ENCODE measurements at places on chromosomes 12 and 14. TPM values are rescaled to one million over a fixed set of nuclear protein-coding genes. Genes with fewer than 3 reads are reported as not detected.

DNA sequence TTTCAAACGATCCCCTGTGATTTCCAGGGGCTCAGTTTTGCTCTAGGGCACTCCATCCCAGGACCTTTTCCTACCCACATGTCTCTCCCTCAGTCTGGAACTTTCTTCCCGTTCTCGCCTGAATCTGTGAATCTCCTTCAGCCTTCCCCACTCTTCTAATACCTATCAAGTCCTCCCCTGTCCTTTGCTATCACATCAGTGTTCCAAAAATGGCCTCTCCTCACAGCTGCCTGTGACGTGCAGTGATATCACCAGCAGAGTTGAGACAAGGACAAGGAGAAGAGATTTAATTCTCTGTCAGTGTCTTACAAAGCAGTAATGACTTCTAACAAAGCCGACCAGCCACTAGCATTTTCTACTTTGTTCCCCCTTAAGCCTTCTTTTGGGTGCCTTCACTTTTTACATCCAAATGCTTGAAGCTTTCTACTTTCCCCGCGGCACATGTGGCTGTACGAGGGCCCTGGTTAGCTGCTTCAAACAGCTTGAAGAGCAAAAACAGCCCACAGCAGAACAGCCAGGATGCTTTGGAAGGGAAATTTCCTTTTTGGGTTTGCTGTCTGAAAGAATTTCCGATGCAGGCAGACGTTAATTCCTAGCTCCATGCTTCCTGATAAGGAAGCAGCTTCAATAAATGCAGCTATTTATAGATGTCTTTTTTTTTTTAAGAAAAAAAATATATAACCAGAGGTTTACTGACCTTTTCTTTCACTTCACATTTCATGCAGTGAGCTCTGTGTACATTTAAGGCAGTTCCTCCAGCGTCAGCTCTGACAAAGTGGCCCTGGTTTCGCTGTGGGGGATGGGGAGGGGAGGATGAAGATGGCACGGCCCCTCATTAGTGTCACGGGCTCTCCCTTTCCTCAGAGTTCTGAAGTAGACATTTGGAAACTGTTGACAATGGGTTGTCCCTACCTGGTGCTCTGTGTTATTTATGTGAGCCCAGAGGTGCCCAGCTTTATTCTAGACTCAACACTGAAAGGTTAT lies 109.3 kb downstream of the ETV6 start:
- peak overlapping the region; percentile 49 for H3K27ac ChIP-seq
- peaks cover 56% of the 10 kb centered on the region for H3K36me3 ChIP-seq
- no peak overlapping the region for H3K4me3 ChIP-seq
- DNase-seq = no peak

DNA sequence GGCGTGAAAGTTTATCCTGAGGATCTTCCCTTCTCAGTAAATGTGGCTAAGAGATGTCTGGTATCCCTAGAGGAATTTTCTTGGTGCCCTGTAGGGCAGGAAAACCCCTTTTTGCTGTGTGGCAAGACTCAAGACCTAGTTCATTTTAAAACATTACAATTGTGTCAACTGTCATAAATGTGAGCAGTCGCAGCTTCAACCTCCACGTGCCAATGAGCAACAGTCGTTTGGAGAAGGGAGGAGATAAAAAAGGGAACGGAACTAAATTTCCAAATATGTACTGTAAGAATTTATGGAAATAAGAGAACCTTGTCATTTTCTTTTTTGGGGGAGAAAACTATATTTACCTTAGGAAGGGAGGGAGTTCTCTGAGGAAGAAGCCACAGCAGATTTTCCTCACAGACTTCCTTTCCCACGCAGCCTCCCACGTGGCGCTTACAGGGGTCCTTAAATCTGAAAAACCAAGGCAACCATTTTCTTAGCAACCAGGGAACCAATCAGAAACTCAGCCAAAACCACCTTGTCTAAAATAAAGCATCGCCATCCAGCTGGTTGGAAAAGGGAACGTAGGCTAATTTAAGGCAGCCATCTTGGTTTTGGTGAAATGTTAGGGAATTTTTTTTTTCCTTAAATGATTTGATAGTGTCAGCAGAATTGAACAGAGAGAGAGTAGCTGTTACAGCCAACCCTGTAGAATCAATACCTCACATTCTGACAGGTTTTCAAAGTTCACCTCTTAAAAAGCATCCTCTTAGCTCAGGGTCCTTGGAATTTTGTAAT lies 99.1 kb downstream of the FIGNL2 start:
- H3K27me3 ChIP-seq = peaks cover 30% of the 10 kb centered on the region
- no peak for DNase-seq
- no peak overlapping the region for H3K27ac ChIP-seq
- H3K36me3 ChIP-seq = no peaks in the 10 kb centered on the region
- H3K4me1 ChIP-seq = no peaks in the 10 kb centered on the region

GRCh38 chr12:2113119-2113912 lies 60.5 kb downstream of the CACNA1C start:
- H3K36me3 ChIP-seq = no peaks in the 10 kb centered on the region
- no peak overlapping the region for H3K4me3 ChIP-seq
- no peaks in the 10 kb centered on the region for H3K4me1 ChIP-seq
- no peak overlapping the region for H3K27ac ChIP-seq

DNA sequence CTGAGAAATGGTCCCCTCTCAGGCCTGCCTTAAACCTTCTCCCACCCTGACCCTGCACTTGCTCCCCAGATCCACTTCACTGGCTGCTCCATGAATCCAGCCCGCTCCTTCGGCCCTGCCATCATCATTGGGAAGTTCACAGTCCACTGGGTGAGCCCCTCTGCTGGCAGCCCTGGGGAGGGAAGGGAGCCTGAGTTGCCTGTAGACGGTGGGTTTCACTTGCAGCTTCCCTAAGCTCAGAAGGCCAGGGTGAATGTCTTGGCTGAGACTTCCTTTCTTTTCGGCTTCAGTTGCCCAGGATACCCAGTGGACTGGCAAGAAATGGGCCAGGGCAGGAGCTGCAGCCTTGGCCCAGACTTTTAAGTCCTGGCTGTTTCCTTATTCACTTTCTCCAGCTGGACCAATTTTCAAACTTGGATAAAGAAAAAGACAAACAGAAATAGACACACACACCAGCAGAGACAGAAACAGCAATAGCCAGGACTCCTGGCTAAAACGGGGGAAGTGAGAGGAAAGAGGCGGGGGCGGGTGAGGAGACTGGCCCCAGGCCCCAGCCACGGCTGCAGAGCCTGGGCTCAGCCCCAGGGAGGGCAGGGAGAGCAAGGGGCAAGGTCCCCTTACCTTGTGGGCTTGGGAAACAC lies 2.0 kb downstream of the AQP6 start:
- H3K27ac ChIP-seq = peak overlapping the region; percentile 10
- no peaks in the 10 kb centered on the region for H3K4me1 ChIP-seq
- no peak overlapping the region for H3K4me3 ChIP-seq

The AMDHD1 gene
- 0.21 TPM for total RNA-seq

The RPS6KL1 gene
- total RNA-seq = 10.8 TPM

The DPY19L2 gene
- total RNA-seq = 0.22 TPM

DNA sequence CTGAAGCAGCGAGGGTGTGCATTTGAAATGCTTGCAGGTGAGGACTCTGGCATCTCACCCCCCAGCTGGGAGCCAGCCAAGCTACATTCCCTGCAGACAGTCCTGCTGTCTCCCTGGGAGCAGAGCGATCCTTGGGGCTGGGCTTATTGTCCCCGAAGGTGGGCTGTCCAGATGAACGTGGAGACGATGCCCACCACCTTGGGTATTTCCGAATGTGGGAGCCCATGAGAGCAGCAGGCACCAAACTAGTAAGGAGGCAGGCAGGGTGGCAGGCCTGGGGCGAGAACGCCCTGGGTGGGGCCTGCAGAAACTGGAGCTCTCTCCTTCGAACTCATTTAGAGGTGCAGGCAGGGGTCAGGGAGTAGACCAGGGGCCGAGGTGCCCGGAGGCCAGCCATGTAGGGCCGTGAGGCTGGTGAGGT lies 18.5 kb downstream of the ZBTB42 start:
- peaks cover 4% of the 10 kb centered on the region for H3K27me3 ChIP-seq
- H3K4me1 ChIP-seq = peaks cover 2% of the 10 kb centered on the region
- no peak for DNase-seq
- H3K36me3 ChIP-seq = peaks cover 2% of the 10 kb centered on the region
- no peak overlapping the region for H3K27ac ChIP-seq

The RNF34 gene
- 83.7 TPM for total RNA-seq

GRCh38 chr14:52310541-52310940 lies 3.6 kb upstream of the PTGER2 start:
- peaks cover 64% of the 10 kb centered on the region for H3K4me1 ChIP-seq
- peaks cover 1% of the 10 kb centered on the region for H3K27me3 ChIP-seq
- H3K36me3 ChIP-seq = peaks cover 46% of the 10 kb centered on the region
- H3K27ac ChIP-seq = no peak overlapping the region

- H3K36me3 ChIP-seq = no peaks in the 10 kb centered on the region
- no peak overlapping the region for H3K27ac ChIP-seq
- no peak for DNase-seq
- H3K4me1 ChIP-seq = no peaks in the 10 kb centered on the region
- H3K4me3 ChIP-seq = no peak overlapping the region
Observed at GRCh38 chr14:69531135-69531534, 43.5 kb downstream of the CCDC177 start.

DNA sequence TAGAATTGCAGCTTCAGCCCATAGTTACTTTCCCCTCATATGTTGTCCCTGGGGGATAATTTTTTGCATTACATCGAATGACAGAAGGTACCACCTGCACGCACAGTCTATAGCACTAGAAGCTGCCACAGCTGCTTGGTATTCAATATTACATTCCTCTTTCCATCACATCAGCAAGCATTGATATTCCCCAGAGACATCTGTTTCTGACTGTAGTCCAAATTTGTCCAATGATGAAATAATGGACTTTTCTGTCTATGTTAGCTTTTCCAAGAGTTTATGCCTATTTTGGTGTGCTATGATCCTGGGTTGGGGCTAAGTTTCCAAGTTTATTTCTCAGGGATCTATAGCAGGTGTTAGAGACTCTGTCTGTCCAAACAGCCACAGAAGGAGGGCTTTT lies 335.4 kb downstream of the LRIG3 start:
- DNase-seq = no peak
- H3K27me3 ChIP-seq = no peaks in the 10 kb centered on the region
- no peak overlapping the region for H3K4me3 ChIP-seq
- no peaks in the 10 kb centered on the region for H3K4me1 ChIP-seq

DNA sequence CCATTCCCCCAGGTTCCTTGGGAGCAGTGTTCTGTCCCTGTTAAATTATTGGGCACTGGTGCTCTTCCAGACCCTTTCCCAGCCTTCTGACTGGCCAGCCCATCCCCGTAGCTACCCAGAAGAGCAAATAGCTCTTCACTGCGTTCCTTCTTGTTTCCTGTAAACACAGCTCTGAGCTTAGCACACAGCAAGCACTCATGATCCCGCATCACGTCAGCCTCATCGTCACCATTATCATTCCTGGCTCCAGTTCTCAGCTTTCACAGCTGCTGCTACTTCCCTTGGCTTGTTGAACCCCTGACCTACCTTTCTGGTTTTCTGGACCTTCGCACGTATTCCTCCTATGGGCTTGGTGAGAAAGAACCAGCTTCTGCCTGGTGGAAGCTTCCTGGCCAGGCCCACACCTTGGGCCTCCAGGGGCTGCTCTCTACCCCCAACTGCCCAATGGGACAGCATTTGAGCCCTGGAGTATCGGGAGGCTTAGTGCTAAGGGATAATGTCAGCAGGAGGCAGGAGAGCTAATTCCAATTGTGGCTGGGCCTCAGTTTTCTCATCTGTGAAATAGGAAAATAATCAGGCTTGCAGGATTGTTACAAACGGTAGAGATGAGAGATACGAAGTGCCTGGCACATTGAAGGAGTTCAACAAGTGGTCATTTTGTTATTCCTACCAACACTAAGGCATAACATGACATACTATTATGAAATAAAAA lies 22.6 kb upstream of the PAPOLA start:
- no peaks in the 10 kb centered on the region for H3K4me1 ChIP-seq
- peaks cover 7% of the 10 kb centered on the region for H3K27me3 ChIP-seq
- no peaks in the 10 kb centered on the region for H3K36me3 ChIP-seq

DNA sequence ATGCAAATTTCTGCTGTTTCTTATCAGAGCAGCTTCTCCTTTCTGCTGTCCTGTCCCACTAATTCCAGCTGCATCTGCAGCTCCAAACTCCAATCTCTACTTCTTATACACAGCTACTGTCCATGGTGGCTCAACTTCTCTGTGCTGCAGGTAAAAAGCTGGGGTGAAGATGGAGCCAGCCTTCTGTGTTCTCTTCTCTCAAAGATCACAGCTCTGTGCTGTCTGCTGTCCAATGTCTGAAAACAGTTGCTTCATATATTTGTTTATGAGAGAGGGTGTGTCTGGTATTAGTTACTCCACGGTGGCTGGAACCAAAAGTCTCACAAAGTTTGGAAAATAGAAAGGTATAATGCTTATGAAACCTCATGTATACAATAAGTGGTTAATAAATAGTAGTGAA lies 445.8 kb upstream of the TBX3 start:
- no peak for DNase-seq
- no peak overlapping the region for H3K27ac ChIP-seq
- H3K4me3 ChIP-seq = no peak overlapping the region
- H3K27me3 ChIP-seq = no peaks in the 10 kb centered on the region
- no peaks in the 10 kb centered on the region for H3K36me3 ChIP-seq
- H3K4me1 ChIP-seq = no peaks in the 10 kb centered on the region

DNA sequence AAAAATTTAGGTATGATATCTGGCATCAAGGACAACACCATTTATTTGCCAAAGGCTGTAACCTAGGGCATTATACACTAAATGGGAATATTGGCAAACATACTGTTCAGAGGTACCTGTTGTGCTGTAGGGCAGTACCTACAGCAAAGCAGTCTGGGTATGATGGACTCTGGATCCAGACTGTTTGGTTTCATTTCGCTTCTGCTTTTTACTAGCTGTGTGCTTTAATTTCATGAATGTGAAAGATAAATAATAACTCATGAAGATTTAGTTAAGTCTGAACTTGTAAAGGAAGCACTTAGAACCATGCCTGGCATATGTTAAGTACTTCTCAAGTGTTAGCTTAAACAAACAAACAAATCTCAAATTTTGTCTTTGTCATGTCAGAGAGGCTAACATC lies 17.7 kb upstream of the SLC38A2 start:
- peaks cover 77% of the 10 kb centered on the region for H3K4me1 ChIP-seq
- peak overlapping the region; percentile 67 for H3K27ac ChIP-seq
- DNase-seq = no peak
- peaks cover 22% of the 10 kb centered on the region for H3K36me3 ChIP-seq
- no peaks in the 10 kb centered on the region for H3K27me3 ChIP-seq
- H3K4me3 ChIP-seq = no peak overlapping the region

The KLRC3 gene
- not detected for total RNA-seq

- H3K4me1 ChIP-seq = no peaks in the 10 kb centered on the region
- H3K4me3 ChIP-seq = no peak overlapping the region
- no peaks in the 10 kb centered on the region for H3K36me3 ChIP-seq
- H3K27me3 ChIP-seq = no peaks in the 10 kb centered on the region
- no peak for DNase-seq
Observed at GRCh38 chr14:59356312-59356711, 108.9 kb downstream of the GPR135 start.

GRCh38 chr12:3436461-3437065 lies 54.4 kb upstream of the PRMT8 start:
- no peak overlapping the region for H3K4me3 ChIP-seq
- DNase-seq = no peak
- peaks cover 15% of the 10 kb centered on the region for H3K4me1 ChIP-seq
- H3K27ac ChIP-seq = no peak overlapping the region
- peaks cover 4% of the 10 kb centered on the region for H3K36me3 ChIP-seq

GRCh38 chr12:120096671-120097202 lies 19.8 kb downstream of the RAB35 start:
- H3K36me3 ChIP-seq = peaks cover 20% of the 10 kb centered on the region
- H3K4me1 ChIP-seq = peaks cover 9% of the 10 kb centered on the region
- no peaks in the 10 kb centered on the region for H3K27me3 ChIP-seq
- H3K27ac ChIP-seq = no peak overlapping the region
- no peak overlapping the region for H3K4me3 ChIP-seq
